Heart right ventricle (tissue), 16 donors: ENCODE measurements at places on chromosomes 6 and 20. TPM values are rescaled to one million over a fixed set of nuclear protein-coding genes. Genes with fewer than 3 reads are reported as not detected.
A peak's percentile ranks its signal among the peaks of the same experiment; 100 is the strongest.

GRCh38 chr20:48189181-48189580 lies 403.9 kb upstream of the SULF2 start:
- H3K4me3 ChIP-seq, result no peak overlapping the region
- H3K27ac ChIP-seq, result no peak overlapping the region
- DNase-seq, result no peak

TUBB2B gene
- total RNA-seq, result 0.36 TPM

SSTR4 gene
- total RNA-seq, result not detected

DNA sequence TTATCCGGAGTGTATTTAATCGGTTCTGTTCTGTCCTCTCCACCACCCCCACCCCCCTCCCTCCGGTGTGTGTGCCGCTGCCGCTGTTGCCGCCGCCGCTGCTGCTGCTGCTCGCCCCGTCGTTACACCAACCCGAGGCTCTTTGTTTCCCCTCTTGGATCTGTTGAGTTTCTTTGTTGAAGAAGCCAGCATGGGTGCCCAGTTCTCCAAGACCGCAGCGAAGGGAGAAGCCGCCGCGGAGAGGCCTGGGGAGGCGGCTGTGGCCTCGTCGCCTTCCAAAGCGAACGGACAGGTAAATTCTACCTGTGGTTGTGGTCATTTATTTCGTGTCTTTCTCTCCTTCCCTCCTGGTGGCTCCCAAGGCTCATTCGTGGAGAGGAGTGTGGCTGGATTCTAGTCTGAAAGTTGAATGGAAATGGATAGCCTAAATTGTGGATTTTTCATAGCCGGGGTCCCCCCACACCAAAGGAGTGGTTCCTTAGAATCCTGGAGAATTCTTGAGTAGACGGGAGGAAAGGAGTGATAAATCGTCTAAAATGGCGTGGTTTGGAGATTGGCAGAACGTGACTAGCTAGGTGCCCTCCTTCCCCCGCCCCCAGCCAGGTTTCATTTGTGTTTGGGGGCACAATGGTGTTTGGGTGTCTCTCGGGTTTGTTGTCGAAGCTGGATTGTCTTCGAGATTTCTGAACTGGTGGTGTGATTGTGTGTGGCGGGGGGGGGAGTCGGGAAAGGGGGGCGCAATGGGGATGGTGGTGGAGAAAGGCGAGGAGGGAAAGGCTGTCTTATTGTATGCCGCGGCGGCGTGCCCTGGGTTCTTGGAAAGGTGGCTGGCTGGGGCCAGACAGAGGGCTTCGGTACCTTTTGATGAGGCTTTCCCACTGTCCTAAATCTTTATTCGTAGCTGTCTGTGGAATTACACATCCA lies 673 bp downstream of the MARCKS start:
- H3K4me3 ChIP-seq, result peak overlapping the region; percentile 70
- peak overlapping the region; percentile 92 for H3K27ac ChIP-seq
- peak; percentile 33 for DNase-seq
- peaks cover 24% of the 10 kb centered on the region for H3K4me1 ChIP-seq
- peaks cover 23% of the 10 kb centered on the region for H3K36me3 ChIP-seq

BIRC7 gene
- total RNA-seq, result 2.1 TPM

DNA sequence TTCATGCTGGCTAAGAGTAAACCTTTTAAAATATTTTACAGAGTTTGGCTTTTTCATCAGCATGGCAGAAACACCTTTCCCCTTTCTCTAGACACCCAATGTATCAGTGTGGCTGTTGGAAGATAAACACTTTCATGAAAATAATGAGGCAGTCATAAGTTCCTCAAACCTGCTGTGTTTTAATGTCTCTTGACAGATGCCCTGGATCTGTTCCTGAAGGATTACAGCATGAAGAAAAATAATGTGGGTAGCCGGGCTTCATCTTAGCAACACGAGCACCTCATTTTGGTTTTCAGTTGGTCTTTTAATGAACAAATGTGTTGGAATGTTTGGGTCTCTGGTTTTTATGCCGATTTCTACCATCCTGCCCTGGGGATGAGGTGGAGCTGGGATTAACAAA lies 45.5 kb upstream of the UNC93A start:
- H3K4me1 ChIP-seq, result no peaks in the 10 kb centered on the region
- H3K27ac ChIP-seq, result no peak overlapping the region
- no peak overlapping the region for H3K4me3 ChIP-seq
- no peaks in the 10 kb centered on the region for H3K36me3 ChIP-seq
- H3K27me3 ChIP-seq, result peaks cover 18% of the 10 kb centered on the region

DNA sequence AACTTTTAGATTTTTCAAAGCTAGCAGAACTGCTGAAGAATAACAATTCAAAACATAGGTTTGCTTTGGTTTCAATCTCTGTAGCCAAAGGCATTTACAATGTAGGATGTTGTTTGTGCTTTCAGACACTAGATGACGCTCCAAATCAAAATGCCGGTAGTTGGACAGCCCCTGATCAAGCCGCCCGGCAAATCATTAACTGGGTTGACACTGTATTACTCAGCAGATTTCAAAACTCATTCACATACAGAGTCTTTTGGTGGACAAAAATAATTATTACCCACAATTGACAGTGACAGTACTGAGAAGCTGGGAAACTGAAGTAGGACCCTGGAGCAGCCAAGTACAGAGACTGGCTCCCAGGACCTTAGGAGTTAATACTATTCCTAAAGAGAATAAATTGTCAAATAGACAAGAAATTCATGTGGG lies 21.3 kb upstream of the HFE start:
- H3K4me1 ChIP-seq, result no peaks in the 10 kb centered on the region
- H3K36me3 ChIP-seq, result no peaks in the 10 kb centered on the region
- H3K27ac ChIP-seq, result no peak overlapping the region
- DNase-seq, result peak; percentile 62

DNA sequence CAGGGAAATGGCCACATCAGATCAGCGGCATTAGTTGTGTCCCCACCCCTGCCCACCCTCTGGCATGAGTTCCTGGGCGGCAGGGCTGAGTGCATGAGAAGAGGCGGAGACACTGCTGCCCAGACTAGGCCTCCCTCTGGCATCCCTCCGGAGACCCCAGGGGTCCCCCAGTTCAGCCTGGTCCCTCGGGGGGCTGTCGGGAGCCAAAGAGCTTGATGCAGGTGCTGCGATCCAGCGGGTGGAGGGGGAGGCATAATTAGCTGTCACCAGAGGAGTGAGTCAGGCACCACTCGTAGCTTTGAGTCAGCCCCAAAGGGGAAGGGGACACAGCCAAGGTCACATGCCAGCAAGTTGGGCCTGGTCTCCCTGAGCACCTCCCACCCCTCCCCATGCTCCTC lies 34.5 kb downstream of the DLGAP4 start:
- H3K27me3 ChIP-seq, result peaks cover 50% of the 10 kb centered on the region
- no peak for DNase-seq
- H3K4me3 ChIP-seq, result no peak overlapping the region
- no peaks in the 10 kb centered on the region for H3K36me3 ChIP-seq

GRCh38 chr6:26033085-26033940 lies 53.9 kb upstream of the HFE start:
- peaks cover 13% of the 10 kb centered on the region for H3K4me1 ChIP-seq
- H3K27me3 ChIP-seq, result no peaks in the 10 kb centered on the region
- peak; percentile 70 for DNase-seq
- H3K27ac ChIP-seq, result peak overlapping the region; percentile 80
- H3K36me3 ChIP-seq, result no peaks in the 10 kb centered on the region

POPDC3 gene
- 31.1 TPM for total RNA-seq

- no peaks in the 10 kb centered on the region for H3K36me3 ChIP-seq
- peak overlapping the region; percentile 63 for H3K4me3 ChIP-seq
- H3K4me1 ChIP-seq, result no peaks in the 10 kb centered on the region
- peak; percentile 62 for DNase-seq
Measured at GRCh38 chr6:82364087-82365015, 734 bp downstream of the TPBG start.

DNA sequence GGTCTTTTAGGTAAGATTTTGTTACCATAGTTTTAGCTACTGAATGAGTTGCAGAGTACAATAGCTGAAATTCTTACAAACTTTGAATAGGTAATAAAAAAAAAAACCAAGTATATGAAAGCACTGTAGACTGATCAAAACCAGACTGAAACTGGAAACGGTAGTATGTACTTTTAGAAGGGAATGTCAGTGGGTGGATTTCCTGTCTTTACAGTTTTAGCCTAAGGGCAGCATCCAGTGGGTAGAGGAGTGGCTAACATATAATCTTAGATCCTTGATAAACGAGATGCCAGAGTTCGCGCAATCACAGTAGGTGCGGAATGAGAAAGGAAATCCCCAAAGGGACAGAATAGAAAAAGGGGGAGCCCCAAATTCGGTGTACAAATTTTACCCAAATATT lies 385.9 kb upstream of the RUNX2 start:
- H3K36me3 ChIP-seq, result no peaks in the 10 kb centered on the region
- no peak overlapping the region for H3K27ac ChIP-seq
- no peak for DNase-seq
- H3K27me3 ChIP-seq, result no peaks in the 10 kb centered on the region
- no peak overlapping the region for H3K4me3 ChIP-seq
- H3K4me1 ChIP-seq, result no peaks in the 10 kb centered on the region

ALDH8A1 gene
- not detected for total RNA-seq

DNA sequence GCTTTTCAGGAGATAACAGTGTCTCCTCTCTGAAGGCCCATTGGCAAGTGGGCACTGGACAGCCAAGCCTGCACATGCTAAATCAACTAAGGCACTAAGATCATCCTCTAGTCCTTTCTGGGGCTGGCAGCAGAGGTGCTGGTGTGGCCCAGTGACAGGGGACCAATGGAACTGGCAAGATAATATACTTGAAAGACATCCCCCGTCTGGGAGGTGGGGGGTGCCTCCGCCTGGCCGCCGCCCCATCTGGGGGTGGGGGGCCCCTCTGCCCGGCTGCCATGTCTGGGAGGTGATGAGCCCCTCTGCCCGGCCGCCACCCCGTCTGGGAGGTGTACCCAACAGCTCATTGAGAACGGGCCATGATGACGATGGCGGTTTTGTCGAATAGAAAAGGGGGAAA lies 223.3 kb downstream of the UNC5CL start:
- H3K4me3 ChIP-seq, result no peak overlapping the region
- H3K27ac ChIP-seq, result no peak overlapping the region
- no peaks in the 10 kb centered on the region for H3K27me3 ChIP-seq
- no peaks in the 10 kb centered on the region for H3K36me3 ChIP-seq
- no peak for DNase-seq

CNR1 gene
- total RNA-seq, result 0.53 TPM

OPN5 gene
- total RNA-seq, result 0.15 TPM

GRCh38 chr6:70586114-70586513 lies 19.4 kb downstream of the SDHAF4 start:
- H3K27me3 ChIP-seq, result no peaks in the 10 kb centered on the region
- no peak overlapping the region for H3K27ac ChIP-seq
- H3K4me1 ChIP-seq, result no peaks in the 10 kb centered on the region
- H3K36me3 ChIP-seq, result no peaks in the 10 kb centered on the region
- DNase-seq, result no peak

- no peaks in the 10 kb centered on the region for H3K36me3 ChIP-seq
- H3K4me1 ChIP-seq, result no peaks in the 10 kb centered on the region
- DNase-seq, result no peak
- no peak overlapping the region for H3K27ac ChIP-seq
- H3K4me3 ChIP-seq, result no peak overlapping the region
- no peaks in the 10 kb centered on the region for H3K27me3 ChIP-seq
Measured at GRCh38 chr6:50442531-50443040, 270.7 kb upstream of the TFAP2D start.

GRCh38 chr20:59123011-59123677 lies 40.5 kb upstream of the ZNF831 start:
- no peak overlapping the region for H3K4me3 ChIP-seq
- peaks cover 21% of the 10 kb centered on the region for H3K27me3 ChIP-seq
- H3K27ac ChIP-seq, result no peak overlapping the region
- H3K36me3 ChIP-seq, result no peaks in the 10 kb centered on the region
- no peaks in the 10 kb centered on the region for H3K4me1 ChIP-seq
- DNase-seq, result no peak

- no peak overlapping the region for H3K4me3 ChIP-seq
- no peaks in the 10 kb centered on the region for H3K36me3 ChIP-seq
- no peak for DNase-seq
- no peaks in the 10 kb centered on the region for H3K27me3 ChIP-seq
- no peak overlapping the region for H3K27ac ChIP-seq
- no peaks in the 10 kb centered on the region for H3K4me1 ChIP-seq
Measured at GRCh38 chr6:66291905-66292304, 584.9 kb upstream of the EYS start.

MMP24OS gene
- total RNA-seq, result 62.4 TPM

DNA sequence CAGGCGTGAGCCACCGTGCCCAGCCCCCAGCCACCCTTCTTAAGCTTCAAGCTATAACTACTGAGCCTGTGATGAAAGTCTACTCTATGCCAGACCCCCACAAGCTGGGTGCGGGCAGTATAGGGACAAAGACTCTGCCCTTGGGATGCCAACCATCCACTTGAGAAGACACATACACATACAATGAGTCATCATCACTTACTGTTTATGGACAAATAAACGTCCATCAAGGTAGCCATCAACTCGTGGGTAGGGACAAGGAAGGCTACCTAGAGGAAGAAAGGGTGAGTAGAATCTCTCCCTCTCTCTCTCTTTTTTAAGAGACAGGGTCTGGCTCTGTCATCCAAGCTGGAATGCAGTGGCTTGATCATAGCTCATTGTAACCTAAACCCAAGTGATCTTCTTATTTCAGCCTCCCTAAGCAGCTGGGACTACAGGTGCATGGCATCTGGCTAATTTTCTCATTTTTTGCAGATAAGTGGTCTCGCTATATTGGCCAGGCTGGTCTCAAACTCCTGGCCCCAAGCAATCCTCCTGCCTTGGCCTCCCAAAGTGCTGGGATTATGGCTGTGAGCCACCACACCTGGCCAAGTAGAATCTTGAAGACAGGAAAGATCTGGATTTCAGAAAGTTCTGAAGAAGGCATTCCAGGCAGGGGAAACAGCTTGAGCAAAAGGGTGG lies 2.6 kb upstream of the TP53INP2 start:
- H3K4me3 ChIP-seq, result no peak overlapping the region
- H3K36me3 ChIP-seq, result no peaks in the 10 kb centered on the region
- no peak overlapping the region for H3K27ac ChIP-seq
- no peaks in the 10 kb centered on the region for H3K4me1 ChIP-seq
- H3K27me3 ChIP-seq, result no peaks in the 10 kb centered on the region

RPL7L1 gene
- 44.5 TPM for total RNA-seq

DNA sequence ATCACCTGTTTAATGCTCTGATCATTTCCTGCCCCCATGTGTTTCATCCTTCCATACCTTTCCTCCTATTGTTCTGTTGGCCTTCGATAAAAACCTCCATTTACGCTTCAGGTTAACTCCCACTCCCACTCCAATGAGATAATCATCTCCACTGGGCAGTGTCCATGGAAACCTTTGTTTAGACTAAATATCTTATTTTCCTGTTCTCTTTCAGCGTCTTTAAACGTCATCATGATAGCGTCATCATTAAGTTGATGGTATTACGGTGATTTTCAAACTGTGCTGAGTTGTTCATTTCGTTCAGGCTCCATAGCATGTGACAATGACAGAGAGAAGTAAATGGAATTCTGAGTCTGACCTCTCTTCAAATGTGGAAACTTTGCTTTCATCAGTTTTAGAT lies 970.5 kb upstream of the SLC35B3 start:
- H3K27ac ChIP-seq, result no peak overlapping the region
- no peaks in the 10 kb centered on the region for H3K4me1 ChIP-seq
- no peaks in the 10 kb centered on the region for H3K36me3 ChIP-seq
- no peak for DNase-seq
- no peaks in the 10 kb centered on the region for H3K27me3 ChIP-seq
- no peak overlapping the region for H3K4me3 ChIP-seq

GRCh38 chr6:157770946-157771345 lies 52.1 kb upstream of the SNX9 start:
- H3K27me3 ChIP-seq, result no peaks in the 10 kb centered on the region
- H3K36me3 ChIP-seq, result no peaks in the 10 kb centered on the region
- H3K4me1 ChIP-seq, result peaks cover 38% of the 10 kb centered on the region
- DNase-seq, result no peak
- no peak overlapping the region for H3K4me3 ChIP-seq

GRCh38 chr6:117018771-117019170 lies 141.7 kb downstream of the RFX6 start:
- DNase-seq, result no peak
- no peak overlapping the region for H3K27ac ChIP-seq
- H3K4me1 ChIP-seq, result no peaks in the 10 kb centered on the region
- H3K36me3 ChIP-seq, result no peaks in the 10 kb centered on the region
- no peaks in the 10 kb centered on the region for H3K27me3 ChIP-seq
- no peak overlapping the region for H3K4me3 ChIP-seq
